ENCODE measurements at places on chromosomes 4 and X. TPM values are rescaled to one million over a fixed set of nuclear protein-coding genes. Genes with fewer than 3 reads are reported as not detected.

Gene UGT8
- polyA plus RNA-seq: 0.18 TPM

Gene HERC5
- polyA plus RNA-seq: 10.0 TPM

Gene MAEA
- 61.4 TPM for polyA plus RNA-seq

DNA sequence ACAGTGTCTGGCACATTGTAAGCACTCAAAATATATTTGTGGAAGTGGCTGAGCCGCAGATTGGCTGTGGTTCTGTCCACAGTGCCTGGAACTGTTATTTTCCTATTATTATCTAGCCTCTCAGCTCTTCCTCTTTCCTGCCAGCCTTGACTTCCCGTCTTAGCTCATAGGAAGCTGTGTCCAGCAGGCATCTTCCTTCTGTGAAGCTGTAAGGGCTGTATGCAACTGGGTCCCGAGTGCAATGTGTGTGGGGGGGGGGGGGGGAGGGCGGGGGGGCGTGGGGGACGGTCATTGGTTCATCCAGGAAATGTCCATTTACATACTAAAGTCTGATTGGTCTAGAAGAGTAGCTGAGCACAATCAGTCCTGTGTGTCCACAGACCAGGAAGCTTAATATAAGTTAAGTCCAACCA lies 210.7 kb downstream of the PDGFRA start:
- no peak for DNase-seq

- no peak for DNase-seq
These were observed 13.8 kb downstream of the CXCL13 start for GRCh38 chr4:77619408-77619807.

GRCh38 chr4:56211202-56211601 lies 176.1 kb downstream of the AASDH start:
- no peak for DNase-seq

- DNase-seq: no peak
These were observed 1.5 kb downstream of the FAM200B start for GRCh38 chr4:15683143-15683495.

GRCh38 chr4:152148057-152148456 lies 387.2 kb upstream of the GATB start:
- DNase-seq: no peak

GRCh38 chrX:2642146-2642545 lies 48.9 kb upstream of the CD99 start:
- DNase-seq: no peak

All from foreskin keratinocyte (primary cell).